SIG-M5 (cell line): ENCODE measurements at places on chromosomes 2 and 18.

DNA sequence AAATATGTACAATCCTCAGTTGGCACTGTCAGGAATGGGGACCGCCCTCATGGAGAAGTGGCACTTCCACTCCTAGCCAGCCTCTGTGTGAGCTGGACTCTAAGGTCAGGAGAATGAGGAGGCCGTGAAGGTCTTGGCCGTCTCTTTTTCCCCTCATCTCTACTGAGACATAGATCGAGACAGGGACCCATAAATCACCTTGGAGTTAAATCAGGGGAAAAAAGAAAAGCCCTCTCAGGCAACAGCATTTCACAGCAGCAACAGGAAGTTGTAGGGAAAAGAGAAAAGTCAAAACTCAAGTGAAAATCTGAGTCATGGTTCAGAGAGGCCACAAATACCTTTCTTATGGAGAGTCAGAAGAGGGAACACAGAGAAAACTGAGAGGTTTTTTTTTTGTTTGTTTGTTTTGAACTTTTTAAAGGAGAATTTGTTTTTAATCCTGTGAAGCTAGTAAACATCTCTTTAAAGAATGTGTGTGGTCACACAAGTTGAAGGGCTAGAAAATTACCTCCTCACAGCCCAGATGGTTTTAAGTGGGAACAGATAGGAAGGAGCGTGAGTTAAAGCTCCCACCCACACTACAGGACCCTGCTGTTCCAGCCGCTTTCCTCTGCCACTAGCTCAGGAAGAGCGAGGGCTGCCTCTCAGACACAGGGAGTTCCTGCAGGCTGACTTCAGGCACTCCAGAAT, 30.6 kb upstream of the CYP1B1 start:
- no peak for DNase-seq

GRCh38 chr2:160142472-160142871, 57.6 kb downstream of the ITGB6 start:
- no peak for DNase-seq

- no peak for DNase-seq
Measured at GRCh38 chr2:229783108-229783721, 68.9 kb upstream of the DNER start.

DNA sequence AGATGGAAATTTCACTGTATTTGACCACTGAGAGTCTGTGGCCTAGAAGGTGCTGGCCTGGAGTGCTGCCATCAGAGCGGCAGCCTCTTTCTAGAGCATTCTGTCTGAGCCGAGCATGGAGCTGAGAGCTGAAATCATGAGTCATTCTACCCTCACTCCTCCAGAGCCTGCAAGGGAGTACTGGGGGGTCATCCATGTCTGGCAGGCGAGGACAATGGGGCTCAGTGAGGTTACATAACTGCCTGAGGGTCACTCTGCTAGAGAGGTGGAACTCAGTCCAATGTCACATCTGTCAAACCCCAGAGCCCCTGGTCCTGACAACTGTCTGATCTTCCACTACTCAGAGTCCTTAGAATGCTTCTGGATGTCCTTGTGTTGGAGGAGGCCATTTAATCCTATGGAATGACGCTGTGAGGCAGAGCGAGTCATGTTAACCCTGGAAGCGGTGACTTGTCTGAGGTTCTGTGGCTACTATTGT, 65.3 kb downstream of the HAUS1 start:
- DNase-seq: no peak

DNA sequence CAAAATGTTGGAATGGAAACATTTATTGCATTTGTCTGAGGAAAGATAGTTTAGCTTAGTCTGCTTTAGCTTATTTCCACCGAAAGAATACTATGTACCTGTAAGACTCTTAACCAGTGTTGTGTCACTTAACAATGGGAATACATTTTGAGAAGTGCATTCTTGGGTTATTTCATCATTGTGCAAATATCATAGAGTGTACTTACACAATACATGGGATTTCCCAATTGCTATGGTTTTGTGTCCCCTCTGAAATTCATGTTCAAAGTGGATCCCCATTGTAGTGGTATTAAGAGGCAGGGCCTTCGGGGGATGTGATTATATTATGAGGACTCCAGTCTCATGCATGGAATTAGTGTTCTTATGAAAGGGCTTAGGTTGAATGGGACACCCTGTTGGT, 249.4 kb upstream of the UBE2E3 start:
- no peak for DNase-seq

DNA sequence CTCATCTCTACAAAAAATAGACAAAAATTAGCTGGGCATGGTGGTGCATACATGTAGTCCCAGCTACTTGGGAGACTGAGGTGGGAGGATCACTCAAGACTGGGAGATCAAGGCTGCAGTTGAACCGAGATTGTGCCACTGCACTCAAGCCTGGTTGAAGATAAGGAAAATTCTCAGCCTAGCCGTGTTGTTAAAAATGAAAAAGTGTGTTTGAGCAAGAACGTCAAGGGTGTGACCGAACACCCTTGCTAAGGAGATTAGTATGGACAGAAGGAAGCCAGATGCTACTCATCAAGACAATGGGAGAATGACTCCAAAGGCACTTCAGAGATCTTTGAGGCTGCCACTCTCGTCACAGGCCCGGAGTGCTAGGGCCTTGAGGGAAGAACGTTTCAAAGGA, 70.0 kb upstream of the NDUFV2 start:
- DNase-seq: no peak

- DNase-seq: no peak
Measured at GRCh38 chr2:230781130-230781797, 68.6 kb downstream of the CAB39 start.

GRCh38 chr18:56488739-56489138, 149.7 kb downstream of the TXNL1 start:
- DNase-seq: no peak
